ENCODE measurements at places on chromosomes 3 and 15.

- DNase-seq: no peak
These were observed 668.8 kb upstream of the ADAMTS9 start for GRCh38 chr3:65356331-65357248.

DNA sequence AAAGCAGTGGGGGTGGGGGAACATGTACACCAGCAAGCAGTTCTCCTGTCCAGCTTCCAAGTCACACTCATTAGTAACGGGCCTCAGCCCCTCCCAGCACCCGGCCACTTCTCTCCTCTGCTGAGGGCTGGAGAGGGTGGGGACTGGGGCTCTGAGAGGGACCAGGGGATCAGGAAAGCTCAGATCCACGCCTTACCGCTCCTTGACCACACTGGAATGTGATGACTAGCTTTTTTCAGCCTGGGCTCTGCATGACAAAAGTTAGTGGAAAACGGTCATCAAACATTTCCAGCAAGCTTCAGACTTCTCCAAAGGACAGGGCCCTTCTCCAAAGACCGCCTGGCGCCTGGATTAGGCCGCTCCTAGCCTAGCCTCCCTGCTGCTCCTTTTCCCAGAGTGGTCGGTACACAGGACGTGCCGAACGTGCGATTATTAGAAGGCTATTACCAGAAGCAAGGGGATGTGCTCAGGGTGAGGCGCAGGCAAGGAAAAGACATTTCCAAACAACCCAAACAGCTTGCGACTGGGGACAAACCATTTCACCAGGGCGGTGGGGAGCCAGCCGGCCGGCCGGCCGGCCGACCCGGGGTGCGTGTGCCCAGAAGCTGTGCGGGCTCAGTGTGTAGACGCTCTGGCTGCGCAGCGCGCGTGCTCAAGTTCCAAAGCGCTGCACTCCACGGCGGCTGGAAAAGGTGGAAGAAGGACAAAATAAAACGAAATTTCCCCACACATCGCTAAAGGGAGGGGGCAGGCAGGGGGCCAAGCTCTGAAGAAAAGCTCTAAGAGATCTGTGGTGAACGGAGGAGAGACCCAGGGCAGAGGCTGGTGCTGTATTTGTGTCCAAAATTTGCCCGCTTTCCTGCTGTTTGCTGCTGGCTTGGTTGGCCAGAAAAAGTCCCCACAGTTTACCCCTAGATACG lies 51.0 kb upstream of the SSR3 start:
- no peak for DNase-seq

DNA sequence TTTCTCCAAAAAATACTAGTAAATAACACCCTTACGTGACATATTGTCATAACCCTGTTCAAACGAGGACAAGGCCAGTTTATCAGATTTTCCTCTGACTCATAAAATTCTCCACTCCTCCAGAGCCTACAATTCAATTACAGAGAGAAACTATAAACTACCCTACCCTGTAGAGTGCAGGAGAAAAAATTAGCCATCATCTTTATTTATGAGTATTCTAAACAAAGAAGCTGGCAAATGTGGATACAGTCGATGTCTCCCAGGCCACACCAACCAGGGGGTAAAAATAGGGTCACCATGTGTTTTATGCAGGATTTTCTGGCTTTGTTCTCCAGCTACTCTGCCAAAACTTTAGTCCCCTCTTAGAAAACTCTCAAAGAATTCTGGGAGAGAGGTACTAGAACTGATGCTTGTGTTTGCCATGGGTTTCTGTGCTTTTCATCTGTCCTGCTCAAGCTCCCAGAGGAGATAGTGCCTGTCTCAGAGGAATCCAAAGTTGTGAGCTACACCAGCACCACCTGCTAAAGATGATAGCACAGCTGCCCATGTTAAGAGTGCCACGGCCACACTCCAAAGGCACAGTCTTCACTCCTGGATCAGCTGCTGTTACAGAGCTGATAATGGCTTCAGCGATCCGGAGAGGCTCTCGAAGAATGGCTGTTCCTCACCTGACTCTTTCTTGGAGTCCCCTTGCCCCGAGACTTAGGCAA lies 150.2 kb downstream of the IMPG2 start:
- no peak for DNase-seq

GRCh38 chr15:44545913-44546802 lies 9.2 kb downstream of the EIF3J start:
- DNase-seq: peak; percentile 49

GRCh38 chr3:128426128-128426921 lies 40.4 kb downstream of the DNAJB8 start:
- peak; percentile 37 for DNase-seq

GRCh38 chr3:154552338-154552737 lies 122.3 kb upstream of the GPR149 start:
- DNase-seq: no peak

DNA sequence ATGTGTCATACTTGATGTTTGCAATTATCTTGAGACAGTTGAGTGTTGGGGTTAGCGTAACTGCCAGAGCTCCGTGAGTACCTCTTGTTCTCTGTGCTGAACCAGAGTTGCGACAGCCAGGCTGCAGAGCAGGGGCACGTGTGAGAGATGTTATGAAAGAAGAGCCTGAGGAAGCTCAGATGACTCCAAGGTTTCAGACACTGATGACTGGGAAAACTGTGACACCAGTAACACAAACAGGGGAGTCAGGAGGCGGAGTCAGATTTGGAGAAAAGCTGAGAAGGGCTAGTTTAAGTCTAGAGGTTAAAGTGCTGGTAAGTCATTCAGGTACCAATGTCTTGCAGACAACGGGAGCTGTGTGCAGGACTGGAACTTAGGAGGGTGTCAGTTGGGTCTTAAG lies 45.0 kb downstream of the BLM start:
- no peak for DNase-seq

DNA sequence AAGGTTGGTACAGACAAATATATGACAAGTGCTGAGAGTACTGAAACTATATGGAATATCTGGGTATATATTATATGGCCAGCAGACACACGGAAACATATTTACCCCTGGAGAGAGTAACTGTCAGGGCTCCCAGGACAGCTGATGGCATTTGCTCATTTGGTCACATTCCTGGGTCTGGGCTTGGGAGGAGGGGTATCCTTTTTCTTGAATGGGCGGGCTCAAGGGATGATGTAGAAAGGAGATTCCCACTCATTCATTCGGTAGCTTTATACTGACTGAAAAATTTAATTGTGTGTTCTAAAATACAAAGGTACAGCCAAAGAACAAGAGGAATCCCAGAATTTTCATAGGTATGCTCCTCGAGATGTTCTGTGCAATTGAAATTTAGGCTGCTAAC lies 131.0 kb downstream of the KCNAB1 start:
- no peak for DNase-seq

DNA sequence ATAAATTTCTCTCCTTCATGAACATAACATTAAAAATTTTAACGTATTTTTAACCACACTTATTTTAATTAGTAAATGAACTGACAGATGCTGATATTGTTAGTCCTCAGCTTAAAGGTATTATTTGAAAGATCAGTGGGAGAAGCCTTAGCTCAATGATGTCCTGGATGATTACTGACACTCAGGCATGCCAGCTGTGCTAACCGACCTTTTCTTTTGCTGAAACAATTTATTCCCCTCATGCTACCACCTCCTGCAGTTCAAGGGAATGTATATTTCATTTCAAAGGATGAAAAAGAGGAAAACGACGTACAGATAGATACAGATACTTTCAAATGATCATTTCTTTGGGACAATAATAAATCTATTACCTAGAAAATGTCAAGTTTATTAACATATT lies 620.8 kb downstream of the FGF12 start:
- DNase-seq: no peak

DNA sequence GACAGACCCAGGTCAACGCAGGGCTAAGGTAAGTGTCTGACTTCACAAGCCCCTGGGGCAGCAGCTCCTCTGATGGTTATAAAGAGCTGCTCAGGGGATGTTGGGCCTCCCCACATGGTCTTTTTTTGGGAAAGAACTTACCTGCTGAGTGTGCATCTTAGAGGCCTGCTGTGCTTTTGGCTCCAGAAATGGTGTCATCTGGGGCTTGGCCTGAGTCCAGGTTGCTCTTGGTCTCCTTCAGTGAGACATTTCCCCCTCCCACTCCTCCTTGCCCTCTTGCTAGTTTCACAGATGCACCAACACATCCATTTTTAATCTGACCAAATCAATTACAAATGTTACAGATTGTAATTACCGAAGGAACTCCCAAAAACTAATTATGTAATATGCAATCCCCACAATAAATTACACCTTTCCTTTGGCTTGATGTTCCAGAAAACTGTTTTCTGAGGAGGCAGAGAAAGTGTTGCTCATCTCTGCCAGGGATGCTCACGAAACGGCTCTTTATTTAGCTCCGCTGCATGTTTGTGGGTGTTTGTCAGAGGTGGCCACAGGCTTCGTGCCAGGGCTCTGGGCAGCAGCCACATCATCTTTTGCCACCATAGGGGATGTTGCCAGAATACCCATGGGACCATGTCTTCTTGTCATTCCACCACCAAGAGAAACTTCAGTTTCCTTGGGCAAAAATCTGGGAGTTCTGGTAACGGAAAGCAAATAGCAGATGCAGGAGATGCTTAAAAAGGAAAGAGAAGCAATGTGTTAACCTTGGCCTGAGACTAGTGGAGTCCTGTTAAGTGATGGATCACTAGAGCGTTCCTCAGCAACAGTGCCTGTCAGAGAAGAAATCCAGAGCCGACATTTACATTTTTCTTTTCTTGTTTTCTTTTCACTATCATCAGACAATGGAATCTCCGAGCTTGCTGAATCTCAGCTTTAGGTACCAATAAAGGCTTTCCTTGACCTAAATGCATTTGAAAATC lies 799.9 kb downstream of the AGBL1 start:
- DNase-seq: no peak

DNA sequence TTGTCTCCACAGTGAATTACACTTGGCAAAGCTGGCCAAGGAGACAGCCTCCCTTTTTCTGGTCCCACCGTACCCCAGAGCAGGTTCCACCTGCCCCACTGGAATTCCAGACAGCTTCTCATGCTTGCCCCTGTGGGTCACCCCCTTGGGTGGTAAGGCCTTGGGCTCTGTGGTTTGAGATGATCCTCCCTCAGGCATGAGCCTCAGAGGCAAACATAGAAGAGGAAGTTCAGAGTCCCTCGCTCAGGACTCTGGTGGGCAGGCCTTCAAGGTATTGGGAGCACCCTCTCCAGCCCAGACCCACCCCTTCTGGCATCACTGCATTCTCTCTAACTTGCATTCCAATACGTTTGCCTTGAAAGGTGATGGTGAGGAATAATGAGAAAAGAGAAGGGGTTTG lies 17.6 kb upstream of the UBA7 start:
- DNase-seq: no peak

GRCh38 chr3:40211579-40211978 lies 97.9 kb upstream of the EIF1B start:
- no peak for DNase-seq

- no peak for DNase-seq
These were observed 50.6 kb upstream of the TBC1D23 start for GRCh38 chr3:100209948-100210771.

DNA sequence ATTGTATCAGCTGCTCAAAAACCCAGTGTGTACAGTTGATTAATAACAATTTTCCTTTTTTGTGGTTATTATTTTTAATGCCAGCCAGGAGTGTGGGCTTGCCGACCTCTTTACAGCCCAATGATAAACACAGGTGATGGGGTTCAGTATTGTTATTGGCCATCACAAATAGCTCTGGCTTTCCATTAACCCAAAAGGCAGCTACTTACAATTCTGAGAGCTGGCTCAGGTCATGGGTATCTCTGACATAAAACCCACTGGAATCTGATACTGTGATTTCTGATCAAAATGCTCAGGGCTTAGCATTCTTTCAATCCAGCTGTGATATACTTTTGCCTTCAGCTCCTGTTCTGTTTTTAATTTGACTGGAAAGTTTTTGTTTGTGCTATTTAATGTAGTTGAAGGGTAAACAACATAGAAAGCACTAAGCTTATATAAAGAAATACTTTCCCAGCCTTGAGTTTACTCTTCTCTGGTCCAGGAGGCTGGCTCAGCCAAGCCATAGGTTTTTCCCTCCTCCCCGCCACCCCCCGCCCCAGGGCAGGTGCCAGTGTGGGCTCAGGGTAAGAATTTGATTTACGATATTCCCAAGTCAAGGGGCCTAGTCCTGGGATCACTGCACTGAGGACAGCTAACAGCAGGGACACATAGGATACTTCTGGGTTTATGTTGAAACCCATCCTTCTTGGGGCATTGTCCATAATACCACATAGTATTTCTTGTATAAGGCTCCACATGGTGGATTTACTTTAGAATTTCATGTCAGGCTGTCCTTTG lies 54.0 kb upstream of the MYZAP start:
- no peak for DNase-seq

- DNase-seq: no peak
These were observed 165.1 kb downstream of the LSAMP start for GRCh38 chr3:116280130-116280740.

GRCh38 chr15:25803541-25803940 lies 59.6 kb downstream of the ATP10A start:
- no peak for DNase-seq

GRCh38 chr15:63251701-63252100 lies 25.7 kb upstream of the APH1B start:
- no peak for DNase-seq

- no peak for DNase-seq
These were observed 84.2 kb upstream of the SLC4A7 start for GRCh38 chr3:27568393-27568792.

GRCh38 chr15:92840149-92840548 lies 60.0 kb upstream of the CHD2 start:
- no peak for DNase-seq

DNA sequence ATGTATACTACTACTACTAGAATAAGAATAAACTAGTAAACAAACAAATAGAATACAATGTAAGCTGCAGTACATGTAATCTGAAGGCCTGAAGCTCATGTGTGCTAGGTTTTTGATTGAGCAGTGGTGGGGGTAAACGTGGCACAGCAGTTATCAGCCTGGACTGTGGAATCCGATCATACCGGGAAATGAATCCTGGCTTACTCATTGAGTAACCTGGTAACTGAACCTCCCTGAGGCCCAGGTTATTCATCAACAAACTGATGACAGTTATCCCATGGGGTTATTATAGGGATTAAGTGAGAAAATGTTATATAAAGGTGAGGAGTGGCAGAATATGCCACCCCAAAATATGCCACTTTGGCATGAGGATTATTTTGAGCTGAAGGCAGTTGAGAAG lies 339.1 kb downstream of the FHIT start:
- no peak for DNase-seq

- no peak for DNase-seq
These were observed 52.5 kb downstream of the CLDN11 start for GRCh38 chr3:170471149-170471548.

DNA sequence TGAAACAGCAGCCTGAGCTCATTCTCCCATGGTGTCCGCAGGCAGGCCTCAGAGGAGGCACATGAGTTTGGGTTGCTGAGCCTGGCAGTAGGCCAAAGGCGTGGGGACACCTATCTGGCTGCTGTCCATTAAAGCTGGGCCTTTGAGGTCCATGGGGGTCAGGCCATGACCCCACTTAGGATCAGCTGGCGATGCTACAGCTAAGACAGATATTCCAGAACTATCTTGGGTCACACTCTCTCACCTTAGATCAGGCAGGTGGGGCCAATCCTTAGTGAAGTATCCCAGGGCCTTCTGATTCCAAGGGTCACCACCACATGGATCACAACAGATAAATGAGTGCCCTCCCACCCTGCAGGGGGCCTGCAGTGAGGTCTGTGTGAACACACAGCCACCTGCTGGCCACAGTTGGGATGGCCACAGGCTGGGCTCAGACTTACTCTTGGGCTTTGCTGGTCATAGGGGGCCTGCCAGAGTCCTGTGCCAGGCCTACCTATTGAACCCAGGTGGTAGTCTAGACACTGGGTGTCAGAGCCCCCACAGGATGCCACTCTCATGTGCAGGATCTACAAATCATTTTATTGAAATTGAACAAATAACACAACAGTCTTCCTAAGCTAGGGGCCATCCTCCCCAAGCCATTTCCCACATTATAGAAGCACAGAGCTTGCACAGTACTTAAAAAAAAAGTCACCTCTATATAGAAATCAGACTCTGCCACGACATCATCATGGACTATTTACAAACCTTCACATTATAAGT lies 2.0 kb upstream of the HYAL2 start:
- DNase-seq: peak; percentile 65
